ENCODE measurements at places on chromosomes 3 and 15.
A peak's percentile ranks its signal among the peaks of the same experiment; 100 is the strongest.

- no peak for DNase-seq
Measured at GRCh38 chr15:34755419-34755773, 598 bp upstream of the GJD2 start.

DNA sequence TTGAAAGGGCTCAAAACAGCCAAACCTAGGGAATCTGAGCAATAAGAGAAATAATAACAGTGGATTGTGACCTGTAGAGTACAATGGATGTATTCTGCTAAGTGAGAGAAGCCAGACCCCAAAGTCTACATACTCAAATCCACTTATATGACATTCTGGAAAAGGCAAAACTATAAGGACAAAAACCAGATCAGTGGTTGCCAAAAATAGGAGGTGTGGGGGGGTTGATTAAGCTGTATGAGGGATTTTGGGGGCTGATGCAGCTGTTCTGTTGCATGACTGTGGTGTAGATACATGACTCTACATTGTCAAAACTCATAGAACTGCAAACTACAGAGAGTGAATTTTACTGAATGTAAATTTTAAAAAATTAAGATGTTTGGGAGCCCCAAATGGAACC lies 20.1 kb upstream of the CGNL1 start:
- DNase-seq: no peak

DNA sequence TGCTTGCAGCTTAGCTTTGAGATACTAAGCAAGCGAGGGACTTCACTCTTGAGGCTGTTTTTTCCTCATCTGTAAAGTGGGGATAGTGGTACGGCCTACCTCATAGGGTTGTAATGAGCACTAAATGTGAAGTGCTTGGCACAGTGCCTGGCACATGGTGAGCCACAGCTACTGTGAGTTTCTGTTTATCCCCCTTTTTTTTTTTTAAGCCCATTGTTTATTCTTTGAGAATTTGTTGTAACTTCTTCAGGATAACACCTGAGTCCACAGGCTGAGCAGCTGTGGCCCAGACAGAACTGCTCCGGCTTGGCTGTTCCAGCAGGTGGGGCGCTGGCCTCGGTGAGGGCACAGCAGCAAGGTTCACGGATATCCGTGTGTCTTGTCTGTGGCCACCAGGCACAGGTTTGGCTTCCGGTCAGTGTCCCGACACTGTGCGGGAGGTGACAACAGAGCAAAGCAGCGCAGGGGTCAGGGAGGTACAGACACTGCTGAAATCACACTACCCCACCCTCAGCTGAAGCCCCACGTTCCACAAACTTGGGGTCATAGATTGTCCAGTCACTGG lies 7.3 kb upstream of the ISG20 start:
- DNase-seq: no peak

GRCh38 chr3:43388175-43388574 lies 101.8 kb downstream of the SNRK start:
- no peak for DNase-seq

DNA sequence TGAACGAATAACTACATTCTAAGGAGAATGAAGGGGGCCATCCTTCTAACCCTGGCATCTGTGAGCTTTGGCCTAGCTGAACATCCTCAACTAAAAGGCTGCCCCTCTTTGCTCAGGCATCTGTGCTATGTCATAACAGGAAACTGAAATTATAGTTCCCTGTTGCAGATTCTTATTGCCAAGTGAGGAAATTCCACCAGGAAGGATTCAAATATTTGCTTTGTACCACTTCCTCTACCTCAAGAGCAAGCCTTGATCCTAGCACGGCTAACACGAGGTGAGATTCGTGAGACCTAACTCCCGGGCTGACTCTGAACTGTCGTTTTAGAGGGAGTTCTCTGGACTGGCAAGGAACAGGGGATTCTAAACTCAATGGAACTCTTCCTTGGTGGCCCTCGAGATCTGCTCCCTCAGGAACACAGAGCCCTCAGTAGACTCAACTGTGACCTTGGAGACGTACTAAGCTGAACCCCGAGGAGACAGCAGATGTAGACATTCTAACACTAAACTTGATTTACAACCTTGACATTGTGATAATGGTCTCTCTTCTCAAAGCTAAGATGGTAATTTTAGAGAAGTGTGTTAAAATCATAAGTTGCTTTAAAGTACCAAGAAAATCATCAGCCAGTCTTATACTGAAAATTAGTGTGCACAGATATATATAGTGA lies 4.2 kb downstream of the SPG21 start:
- DNase-seq: peak; percentile 69

DNA sequence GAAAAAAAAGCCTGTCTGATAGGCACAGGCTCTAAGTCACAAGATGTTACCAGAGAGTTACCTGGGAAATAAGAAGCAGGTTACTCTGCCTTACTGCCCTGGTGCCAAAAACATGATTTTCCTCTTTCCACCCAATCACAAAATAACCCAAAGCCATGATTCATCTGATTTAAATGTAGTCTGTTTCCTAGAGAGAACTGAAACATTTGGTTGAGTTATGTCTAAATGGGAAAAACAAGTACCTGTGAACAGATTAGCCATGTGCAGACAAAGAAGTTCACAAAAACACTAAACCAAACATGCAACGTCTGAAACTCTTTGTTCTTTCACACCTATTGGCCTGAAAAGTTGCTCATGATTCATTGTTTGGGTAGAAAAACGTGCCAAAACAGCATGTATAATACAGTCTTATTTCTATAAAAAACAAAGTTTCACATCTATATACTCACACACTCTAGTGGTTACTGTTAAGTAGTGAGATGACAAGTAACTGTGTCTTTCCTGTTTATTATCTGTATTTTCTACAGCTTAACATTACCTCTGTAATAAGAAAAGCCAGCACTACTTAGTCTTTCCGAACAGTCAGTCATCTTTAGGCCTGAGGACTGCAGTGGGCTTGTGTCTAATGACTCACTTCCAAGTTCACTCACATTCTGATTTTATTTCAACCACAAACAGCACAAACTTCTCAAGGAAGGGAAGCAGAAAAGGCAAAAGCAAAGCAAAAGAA lies 30.2 kb downstream of the FAM174B start:
- DNase-seq: no peak

GRCh38 chr15:70114221-70114620 lies 16.5 kb upstream of the TLE3 start:
- no peak for DNase-seq

Measured in MV-4-11 (cell line).